ENCODE measurements at places on chromosomes 2 and 18.
A peak's percentile ranks its signal among the peaks of the same experiment; 100 is the strongest.

- DNase-seq, result peak; percentile 73
Observed at GRCh38 chr2:111897924-111898702, at the start of gene MERTK. Gene MERTK (plus strand): TSS chr2:111898607. CDS start chr2:111898736, 129 bp downstream.

DNA sequence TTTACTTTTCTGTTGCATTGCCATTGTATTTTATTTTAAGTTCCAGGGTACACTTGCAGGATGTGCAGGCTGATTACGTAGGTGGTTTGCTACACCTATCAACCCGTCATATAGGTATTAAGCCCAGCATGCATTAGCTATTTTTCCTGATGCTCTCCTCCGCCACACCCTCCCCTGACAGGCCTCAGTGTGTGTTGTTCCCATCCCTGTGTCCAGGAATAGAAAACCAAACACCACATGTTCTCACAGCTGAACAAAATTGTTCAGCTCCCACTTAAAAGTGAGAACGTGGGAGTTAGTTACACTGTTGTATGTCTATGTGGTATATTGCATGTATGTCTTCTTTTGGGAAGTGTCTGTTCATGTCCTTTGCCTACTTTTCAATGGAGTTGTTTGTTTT is 1631.7 kb downstream of the DPP10 start:
- no peak for DNase-seq

- DNase-seq, result no peak
Observed at GRCh38 chr2:48844417-48845155, 89.1 kb upstream of the LHCGR start.

DNA sequence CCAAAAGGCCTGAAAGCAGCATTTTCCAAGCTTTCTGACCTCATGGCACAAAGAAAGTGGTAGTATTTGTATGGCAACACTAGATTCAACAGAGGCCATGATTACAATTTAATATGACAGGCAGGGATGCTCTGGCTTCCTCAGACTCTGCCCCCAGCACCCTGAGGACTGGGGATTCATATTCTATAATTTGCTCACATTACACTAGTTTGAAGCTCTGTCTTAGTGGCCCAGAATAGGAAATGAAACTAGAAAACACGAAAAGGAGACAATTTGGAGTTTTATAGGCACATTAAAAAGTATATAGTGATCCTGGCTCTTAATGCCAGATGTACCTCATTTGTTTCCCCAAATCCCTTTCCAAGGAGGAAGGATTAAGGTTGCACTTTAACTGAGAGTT is 173.0 kb upstream of the STK17B start:
- DNase-seq, result no peak

DNA sequence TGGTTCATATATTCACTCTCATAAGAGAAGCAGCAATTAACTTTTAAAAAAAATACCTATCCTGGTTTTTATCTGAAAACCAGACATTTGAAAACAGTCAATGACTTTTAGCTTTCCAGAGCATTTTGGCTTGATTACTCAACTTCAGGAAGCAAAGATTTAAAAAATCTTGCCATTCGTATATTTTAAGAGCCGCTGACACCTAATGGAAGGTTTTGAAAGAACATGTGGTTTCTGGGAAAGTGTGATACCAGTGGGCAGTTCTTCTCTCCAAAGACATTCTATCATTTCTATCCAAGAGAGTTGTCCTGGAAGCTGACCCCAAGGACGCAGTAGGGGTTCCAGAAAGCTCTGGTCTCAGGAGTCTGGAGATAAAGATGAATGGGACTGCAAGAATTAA is 234.7 kb downstream of the TTC32 start:
- DNase-seq, result peak; percentile 75

DNA sequence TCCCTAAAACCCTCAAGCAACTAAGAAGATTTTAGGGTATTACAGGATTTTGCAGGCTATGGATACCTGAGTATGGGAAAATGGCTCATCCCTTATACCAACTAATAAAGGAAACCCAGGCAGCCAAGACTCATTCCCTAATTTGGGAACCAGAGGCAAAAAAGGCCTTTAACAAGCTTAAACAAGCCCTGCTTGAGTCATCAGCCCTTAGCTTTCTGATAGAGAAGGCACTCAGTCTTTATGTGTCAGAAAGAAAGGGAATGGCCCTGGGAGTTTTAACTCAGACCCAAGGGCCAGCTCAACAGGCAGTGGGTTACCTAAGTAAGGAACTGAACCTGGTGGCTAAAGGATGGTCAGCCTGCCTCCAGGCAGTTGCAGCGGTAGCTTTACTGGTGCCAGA is 96.9 kb upstream of the RMP24 start:
- no peak for DNase-seq

GRCh38 chr2:165069151-165069550 is 113.8 kb upstream of the SLC38A11 start:
- no peak for DNase-seq

- DNase-seq, result peak; percentile 95
Observed at GRCh38 chr2:42117923-42118753, 51.0 kb upstream of the EML4 start.

GRCh38 chr2:195251214-195251613 is 405.8 kb upstream of the SLC39A10 start:
- DNase-seq, result no peak

DNA sequence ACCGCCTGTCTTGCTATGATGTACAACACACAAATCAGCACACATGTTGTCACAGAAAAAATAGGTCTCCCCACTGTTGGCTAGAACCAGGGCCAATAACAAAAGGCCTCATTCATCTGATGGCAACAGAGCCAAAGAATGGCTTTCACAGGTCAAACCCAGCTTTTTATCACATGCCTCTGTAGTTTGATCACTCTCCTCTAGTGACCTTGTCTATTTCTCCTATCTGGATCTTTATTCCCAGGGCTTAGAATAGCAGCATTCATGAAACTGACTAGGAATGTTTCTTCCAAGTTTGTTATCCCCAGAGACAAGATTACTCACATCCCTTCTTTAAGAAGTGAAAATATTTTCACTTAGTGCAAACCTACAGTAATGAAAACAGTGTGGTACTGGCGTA is 285.8 kb upstream of the GYPC start:
- DNase-seq, result no peak

- no peak for DNase-seq
Observed at GRCh38 chr2:196913691-196914090, 12.8 kb downstream of the PGAP1 start.

- peak; percentile 28 for DNase-seq
Observed at GRCh38 chr2:16507655-16508489, 157.8 kb downstream of the CYRIA start.

DNA sequence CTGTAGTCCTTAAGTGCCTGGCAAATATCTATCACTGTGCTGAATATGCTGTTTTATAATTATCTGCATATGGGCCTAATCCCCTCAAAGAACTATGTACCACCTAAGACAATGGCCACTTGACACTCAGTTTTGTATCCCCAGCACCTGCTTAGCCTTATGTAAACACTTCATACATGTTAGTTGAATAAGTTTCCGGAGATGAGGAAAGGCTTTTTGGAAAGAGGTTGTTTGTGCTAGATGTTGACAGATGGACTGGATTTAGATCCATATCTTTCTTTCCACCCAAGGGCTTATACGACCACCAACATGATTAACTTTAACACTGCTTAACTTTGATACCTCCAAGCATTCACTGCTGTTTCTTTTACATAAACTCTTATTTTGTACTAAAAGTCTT is 63.3 kb downstream of the FAM228A start:
- DNase-seq, result no peak

- no peak for DNase-seq
Observed at GRCh38 chr2:239397931-239398471, 2.8 kb downstream of the HDAC4 start.

DNA sequence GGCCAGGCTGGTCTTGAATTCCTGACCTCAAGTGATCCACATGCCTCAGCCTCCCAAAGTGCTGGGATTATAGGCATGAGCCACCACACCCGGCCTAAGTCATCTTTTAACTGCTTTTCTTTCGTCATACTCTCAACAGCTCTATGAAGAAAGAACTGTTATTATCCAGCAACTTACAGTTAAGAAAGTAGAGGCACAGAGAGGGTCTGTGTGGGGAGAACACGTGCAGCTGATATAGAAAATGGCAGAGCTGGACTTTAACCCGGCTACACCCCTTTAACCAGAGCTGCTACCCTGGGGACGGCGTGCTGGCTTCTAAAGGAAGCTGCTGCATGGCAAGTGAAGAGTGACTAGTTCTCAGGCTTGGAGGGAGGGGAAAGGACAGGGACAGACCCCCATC is 25.5 kb downstream of the IGFBP2 start:
- DNase-seq, result no peak

GRCh38 chr18:49878567-49879270 is 65.4 kb upstream of the ACAA2 start:
- DNase-seq, result no peak

GRCh38 chr2:29309090-29310029 is 194.1 kb downstream of the CLIP4 start:
- peak; percentile 76 for DNase-seq

DNA sequence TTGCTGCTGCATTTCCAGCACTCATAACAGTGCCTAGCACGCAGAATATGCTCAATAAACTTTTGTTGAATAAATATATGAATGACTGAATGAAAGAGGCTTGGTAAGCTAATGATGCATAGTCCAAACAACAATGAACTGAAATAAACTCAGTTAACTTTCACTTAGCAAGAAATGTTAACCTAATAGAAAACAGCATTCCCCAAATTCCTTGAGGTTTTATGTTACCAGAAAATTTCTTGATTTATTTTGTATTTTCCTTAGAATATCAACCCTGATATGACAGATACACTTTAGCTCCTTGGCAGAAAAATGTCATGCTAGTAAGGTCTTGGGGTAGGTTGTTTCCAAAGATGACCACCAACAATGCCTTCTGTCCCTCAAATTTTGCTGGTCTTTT is 217.4 kb downstream of the KCNE4 start:
- DNase-seq, result no peak

- no peak for DNase-seq
Observed at GRCh38 chr2:13089971-13090370, 373.2 kb downstream of the TRIB2 start.

- DNase-seq, result peak; percentile 58
Observed at GRCh38 chr2:85911814-85912692, 23.3 kb upstream of the ST3GAL5 start.

GRCh38 chr2:48693645-48694044 is 61.9 kb downstream of the LHCGR start:
- DNase-seq, result no peak

- DNase-seq, result no peak
Observed at GRCh38 chr18:11999429-11999828, 18.1 kb downstream of the IMPA2 start.

DNA sequence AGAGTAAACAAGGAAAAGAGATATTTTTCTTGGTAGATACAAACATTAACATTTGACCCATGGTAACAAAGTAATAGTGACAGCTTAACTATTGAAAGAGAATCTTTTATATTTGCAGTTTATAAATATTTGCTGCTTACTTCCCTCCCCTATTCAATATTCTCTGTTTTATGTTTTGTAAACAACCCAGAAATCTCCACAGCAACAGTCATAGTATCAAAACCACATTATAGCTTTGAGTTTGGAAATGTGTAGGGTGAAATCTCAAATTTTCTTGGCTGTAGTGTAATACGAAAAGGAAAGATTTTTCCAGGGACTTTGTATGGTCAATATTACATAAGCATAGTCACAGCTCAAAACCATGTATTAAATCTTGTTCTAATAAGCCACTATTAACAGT is 511.2 kb downstream of the METTL4 start:
- no peak for DNase-seq

DNA sequence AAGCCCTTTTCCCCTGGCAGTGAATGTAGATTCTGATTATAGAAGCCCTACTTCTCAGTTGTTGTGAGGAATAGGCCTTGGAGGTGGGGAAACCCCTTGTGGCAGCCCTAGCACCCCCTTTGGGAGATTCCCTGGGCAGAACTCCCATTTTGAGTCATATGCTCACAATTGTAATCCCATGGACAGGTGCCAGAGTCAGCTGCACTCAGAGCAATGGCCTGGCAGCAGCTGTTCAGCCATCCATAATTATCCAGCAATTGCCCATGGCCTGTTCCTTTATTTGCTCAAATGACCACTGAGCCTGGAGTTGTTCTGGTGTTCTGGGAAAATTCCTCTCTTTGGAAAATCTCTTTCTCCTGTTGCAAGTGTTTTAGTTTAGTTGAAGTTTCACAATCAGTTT is 71.7 kb downstream of the PTRHD1 start:
- DNase-seq, result peak; percentile 46

GRCh38 chr2:213221957-213222356 is 62.3 kb upstream of the SPAG16 start:
- DNase-seq, result no peak

DNA sequence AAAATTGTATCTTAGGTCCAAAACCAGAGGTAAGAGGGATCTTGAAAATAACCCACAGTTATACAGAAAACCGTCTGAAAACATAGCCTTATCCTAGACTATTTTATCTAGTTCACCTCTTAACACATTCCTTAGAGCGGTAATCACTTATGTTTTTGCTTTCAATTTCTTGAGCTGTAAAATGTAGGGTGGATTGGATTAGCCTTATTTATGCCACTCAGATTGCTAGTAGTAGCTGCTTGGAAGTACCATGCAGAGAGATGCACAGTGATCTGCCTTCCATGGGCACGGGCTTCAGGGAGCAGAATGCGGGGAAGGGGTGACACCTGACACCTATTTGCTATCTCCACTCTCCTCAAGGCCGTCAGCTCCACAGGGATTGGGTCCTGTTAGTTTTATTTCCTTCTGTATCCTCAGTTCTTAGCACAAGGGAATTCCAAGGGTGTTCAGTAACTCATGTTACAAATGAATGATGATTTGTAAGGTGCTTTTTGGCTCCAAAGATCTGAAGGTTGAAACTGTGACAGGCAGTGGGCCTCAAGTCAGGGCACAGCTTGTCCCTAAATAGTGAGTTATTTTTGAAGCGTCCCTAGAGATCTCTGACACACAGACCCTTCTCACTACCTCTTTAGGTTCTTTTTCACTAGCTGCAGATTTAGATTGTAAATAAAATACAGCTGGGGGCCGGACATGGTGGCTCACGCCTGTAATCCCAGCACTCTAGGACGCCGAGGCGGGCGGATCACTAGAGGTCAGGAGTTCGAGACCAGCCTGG is 64.0 kb upstream of the PMAIP1 start:
- no peak for DNase-seq

DNA sequence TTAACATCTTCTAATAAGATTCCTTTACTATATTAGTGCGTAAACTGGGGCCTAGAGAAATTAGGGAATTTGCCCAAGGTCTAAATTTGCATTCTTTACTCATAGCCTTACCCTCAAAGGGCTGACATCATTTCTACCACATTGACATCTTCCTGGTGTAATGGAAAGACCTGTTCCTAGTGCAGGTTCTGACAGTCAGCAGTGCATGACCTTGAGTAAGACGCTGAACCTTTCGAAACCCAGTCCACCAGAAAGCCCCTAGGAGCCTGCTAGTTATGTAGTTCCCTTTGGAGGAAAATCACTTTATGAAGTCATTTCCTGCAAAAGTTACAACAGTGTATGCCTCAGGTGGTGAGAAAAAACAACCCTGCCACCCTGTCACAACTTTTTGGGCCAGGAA is 388.3 kb downstream of the TNS1 start:
- no peak for DNase-seq

GRCh38 chr2:65056215-65057053 is at the start of gene CEP68:
Gene CEP68 (plus strand): TSS chr2:65056416. CDS start chr2:65069445, 13,029 bp downstream.
- DNase-seq, result peak; percentile 98

GRCh38 chr2:9380702-9381628 is 42.4 kb downstream of the ITGB1BP1 start:
- DNase-seq, result peak; percentile 97

GRCh38 chr2:37686792-37687526 is 15.5 kb upstream of the CDC42EP3 start:
- DNase-seq, result no peak
